GM23248 (cell line): ENCODE measurements at places on chromosomes 1 and 21.

DNA sequence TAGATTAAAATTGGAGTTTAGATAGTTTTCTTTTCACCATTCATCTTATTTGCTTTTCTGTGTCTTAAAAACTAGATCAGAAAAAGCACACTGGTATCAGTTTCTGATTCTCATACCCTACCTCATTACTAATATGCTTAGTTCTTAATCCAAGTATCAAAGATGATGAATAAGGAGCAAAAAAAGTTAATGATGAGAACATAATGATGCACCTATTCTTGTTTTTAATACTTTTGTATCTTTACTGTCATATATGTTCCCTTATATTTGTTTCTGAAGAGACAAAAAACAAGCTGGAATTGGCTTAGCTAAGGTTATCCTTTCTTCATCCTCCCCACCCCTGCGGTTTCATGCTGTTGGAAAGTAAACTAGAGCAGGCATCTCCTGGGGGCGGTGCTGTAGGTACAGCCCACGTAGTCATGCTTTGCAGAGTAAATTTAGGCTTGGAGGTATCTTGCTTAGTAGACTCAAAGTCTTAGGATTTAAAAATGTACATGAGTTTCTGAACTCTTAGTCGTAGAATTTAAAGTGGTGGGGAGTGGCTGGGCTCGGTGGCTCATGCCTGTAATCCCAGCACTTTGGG is 16.4 kb downstream of the CNIH4 start:
- no peaks in the 10 kb centered on the region for H3K27me3 ChIP-seq
- peaks cover 19% of the 10 kb centered on the region for H3K4me1 ChIP-seq
- no peak for DNase-seq
- no peak overlapping the region for H3K4me3 ChIP-seq

- no peak for DNase-seq
- H3K27ac ChIP-seq, result no peak overlapping the region
- no peak overlapping the region for H3K4me3 ChIP-seq
- peaks cover 10% of the 10 kb centered on the region for H3K4me1 ChIP-seq
These were observed 114.8 kb upstream of the PAXBP1 start for GRCh38 chr21:32886339-32886738.

DNA sequence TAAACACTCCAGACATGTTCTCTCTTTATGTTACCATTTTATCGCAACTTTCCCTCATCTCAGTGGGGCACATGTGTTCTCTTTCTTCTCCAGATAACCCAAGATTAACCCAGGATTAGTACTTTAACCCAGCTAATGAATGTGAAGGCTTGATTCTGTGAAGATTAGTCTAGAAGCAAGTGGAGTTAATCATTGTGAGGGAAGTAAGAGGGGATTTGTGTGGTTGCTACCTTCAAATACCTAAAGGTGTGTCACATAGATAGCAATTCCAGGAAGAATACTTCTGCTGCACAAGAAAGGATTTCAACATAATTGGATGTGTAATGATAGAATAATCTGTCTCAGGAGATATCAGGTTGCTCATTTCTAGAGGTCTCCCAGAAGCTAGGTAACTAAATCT is 327.1 kb downstream of the PBX1 start:
- H3K4me1 ChIP-seq, result no peaks in the 10 kb centered on the region
- H3K36me3 ChIP-seq, result no peaks in the 10 kb centered on the region
- H3K4me3 ChIP-seq, result no peak overlapping the region
- H3K27ac ChIP-seq, result no peak overlapping the region
- no peak for DNase-seq

- H3K36me3 ChIP-seq, result no peaks in the 10 kb centered on the region
- H3K4me3 ChIP-seq, result no peak overlapping the region
- no peaks in the 10 kb centered on the region for H3K27me3 ChIP-seq
- no peak for DNase-seq
These were observed 87.6 kb downstream of the CTH start for GRCh38 chr1:70498666-70499065.

GRCh38 chr21:45409466-45410150 is 4.6 kb downstream of the COL18A1 start:
- H3K4me3 ChIP-seq, result no peak overlapping the region
- no peaks in the 10 kb centered on the region for H3K4me1 ChIP-seq
- DNase-seq, result no peak
- no peaks in the 10 kb centered on the region for H3K36me3 ChIP-seq

DNA sequence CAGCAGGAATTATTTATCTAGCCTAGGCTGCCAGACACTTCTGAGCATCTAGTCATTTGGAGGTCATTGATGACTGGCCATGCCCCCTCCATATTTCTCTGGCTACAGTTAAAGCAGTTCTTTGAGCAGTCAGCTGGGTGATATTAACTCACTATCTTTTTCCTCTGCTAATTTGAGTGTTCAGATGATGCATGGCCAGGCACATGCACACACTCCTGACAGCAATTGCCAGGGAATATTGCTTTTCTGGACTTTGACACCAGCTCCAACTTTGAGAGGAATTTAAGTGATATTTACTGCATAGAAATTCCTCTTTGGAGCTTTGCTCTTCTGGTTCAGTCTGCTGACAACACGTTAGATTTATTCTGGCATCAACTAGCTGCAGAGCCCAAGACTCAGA is 52.6 kb downstream of the CD247 start:
- H3K27me3 ChIP-seq, result peaks cover 18% of the 10 kb centered on the region; the same call in 1 of the 2 replicates
- H3K27ac ChIP-seq, result no peak overlapping the region
- H3K4me3 ChIP-seq, result no peak overlapping the region
- no peak for DNase-seq
- no peaks in the 10 kb centered on the region for H3K36me3 ChIP-seq

GRCh38 chr1:243474136-243474881 is 218.5 kb downstream of the SDCCAG8 start:
- H3K4me1 ChIP-seq, result peaks cover 17% of the 10 kb centered on the region
- H3K27me3 ChIP-seq, result no peaks in the 10 kb centered on the region
- H3K4me3 ChIP-seq, result peak overlapping the region; percentile 75
- DNase-seq, result no peak
- peak overlapping the region; percentile 67 for H3K27ac ChIP-seq

DNA sequence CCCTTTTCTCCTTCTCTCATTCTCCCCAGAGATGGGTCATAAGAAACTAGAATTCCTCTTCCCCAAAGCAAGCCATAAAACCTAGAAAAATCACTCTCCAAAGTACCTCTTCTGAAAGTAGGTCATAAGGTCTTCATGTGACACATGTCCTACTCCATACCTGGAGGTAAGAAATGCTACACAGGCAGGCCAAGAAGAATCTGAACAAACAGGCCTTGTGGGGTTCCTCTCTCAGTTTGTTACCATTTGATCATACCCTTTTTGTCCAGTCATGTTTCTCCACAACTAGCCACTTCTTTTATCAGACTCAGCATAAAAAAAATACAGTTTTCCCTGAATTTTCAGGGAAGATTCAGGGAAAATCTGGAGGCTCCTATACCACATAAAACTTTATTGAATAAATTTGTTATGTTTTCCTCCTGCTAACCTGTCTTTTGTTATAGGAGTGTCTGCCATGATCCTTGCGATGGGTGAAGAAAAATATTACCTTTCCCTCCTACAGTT is 134.4 kb upstream of the LMO4 start:
- H3K36me3 ChIP-seq, result no peaks in the 10 kb centered on the region
- H3K4me1 ChIP-seq, result 0 out of 2 replicates have a peak, but pooled peaks cover 3% of the 10 kb centered on the region
- H3K27me3 ChIP-seq, result no peaks in the 10 kb centered on the region
- no peak overlapping the region for H3K4me3 ChIP-seq
- no peak for DNase-seq
- H3K27ac ChIP-seq, result no peak overlapping the region

DNA sequence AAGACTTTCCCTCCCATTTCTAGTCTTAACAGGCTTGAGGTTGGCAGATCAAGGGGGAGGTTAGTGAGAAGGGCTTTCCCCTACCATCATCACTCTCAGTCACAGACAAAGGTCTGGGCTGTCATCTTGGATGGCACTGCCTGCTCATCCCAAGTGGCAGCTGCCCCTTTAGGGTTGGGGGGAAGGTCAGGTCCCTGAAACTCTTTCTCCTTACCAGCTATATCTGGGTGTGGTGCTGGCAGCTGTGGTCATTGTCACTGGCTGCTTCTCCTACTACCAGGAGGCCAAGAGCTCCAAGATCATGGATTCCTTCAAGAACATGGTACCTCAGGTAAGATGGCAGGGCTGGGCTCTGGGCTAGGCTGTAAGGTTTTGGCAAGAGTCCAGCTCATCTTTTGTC is 8.2 kb downstream of the ATP1A2 start:
- no peak overlapping the region; the same call in 1 of the 2 replicates for H3K27ac ChIP-seq
- no peak overlapping the region for H3K4me3 ChIP-seq
- H3K36me3 ChIP-seq, result no peaks in the 10 kb centered on the region
- peaks cover 44% of the 10 kb centered on the region for H3K4me1 ChIP-seq
- no peak for DNase-seq

DNA sequence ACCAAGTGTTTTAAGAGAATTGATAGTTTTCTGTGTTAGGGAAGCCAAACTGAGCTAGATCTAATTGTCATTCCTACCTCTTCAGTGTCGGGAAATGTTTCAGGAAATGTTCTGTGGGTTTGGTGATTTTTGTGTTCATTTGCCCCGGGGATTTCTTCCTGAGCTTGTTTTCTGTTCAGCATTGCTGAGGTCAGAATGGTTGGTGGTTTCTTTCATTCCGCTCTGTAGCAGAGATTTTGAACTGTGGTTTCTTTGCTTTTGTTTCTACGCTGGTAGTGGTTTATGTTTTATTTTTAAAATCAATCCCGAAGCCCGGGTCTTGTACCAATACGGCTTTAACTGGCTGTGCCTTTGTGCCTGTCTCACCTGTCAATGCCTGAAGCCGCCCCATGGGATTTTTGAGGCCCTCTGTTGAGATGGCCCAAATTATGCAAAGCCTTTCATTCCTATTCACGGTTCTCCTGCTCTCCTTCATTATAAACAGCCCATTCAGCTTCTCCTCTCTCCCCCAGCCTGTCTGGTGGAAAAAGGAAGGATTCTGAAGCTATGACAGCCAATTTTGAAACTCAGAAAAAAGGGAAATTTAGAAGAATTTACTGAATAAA is 417.2 kb upstream of the KAZN start:
- H3K4me3 ChIP-seq, result no peak overlapping the region
- no peak overlapping the region for H3K27ac ChIP-seq
- H3K36me3 ChIP-seq, result no peaks in the 10 kb centered on the region
- no peak for DNase-seq
- no peaks in the 10 kb centered on the region for H3K4me1 ChIP-seq

- H3K36me3 ChIP-seq, result no peaks in the 10 kb centered on the region
- no peak for DNase-seq
- H3K4me1 ChIP-seq, result peaks cover 18% of the 10 kb centered on the region
- no peak overlapping the region for H3K27ac ChIP-seq
- H3K4me3 ChIP-seq, result no peak overlapping the region
- no peaks in the 10 kb centered on the region for H3K27me3 ChIP-seq
These were observed 71.8 kb upstream of the CNN3 start for GRCh38 chr1:94998748-94999147.

- no peak overlapping the region for H3K4me3 ChIP-seq
- peaks cover 7% of the 10 kb centered on the region; the same call in 1 of the 2 replicates for H3K4me1 ChIP-seq
- no peaks in the 10 kb centered on the region for H3K27me3 ChIP-seq
- no peak overlapping the region for H3K27ac ChIP-seq
- no peak for DNase-seq
These were observed 14.6 kb upstream of the PAPPA2 start for GRCh38 chr1:176448340-176448739.

DNA sequence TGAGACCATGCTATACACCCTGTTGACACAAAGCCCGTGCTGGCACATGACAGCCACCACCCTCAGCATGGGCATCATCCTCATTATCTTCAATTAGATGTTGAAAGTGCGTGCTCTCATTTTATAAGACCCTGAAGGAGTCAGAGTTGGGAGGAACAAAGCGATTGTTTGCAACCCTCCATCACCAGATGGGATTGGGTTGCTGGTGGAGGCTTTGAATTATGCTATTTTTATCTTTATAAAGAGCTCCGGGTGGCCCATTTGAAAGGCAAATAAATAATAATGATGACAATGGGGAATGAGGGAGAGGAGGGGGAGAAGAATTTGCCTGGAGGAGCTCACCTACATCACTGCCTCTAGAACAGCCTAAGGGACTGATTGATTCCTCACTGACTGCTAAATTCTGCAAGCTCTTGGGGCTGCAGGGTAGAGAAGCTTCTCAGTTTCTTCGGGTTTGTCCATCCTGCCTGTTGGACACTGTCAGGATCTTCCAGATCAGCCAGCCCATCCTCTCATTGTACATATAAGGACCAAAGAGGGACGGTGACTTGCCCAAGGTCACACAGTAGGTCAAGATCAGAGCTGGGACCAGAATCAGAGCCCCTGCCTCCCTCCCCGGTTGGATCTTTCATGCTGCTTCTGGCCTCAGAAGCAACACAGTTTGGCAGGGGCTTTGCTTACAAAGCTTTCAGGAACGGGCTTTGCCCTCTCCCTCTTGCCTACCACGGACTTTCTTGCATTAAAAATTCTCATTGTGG is 130.9 kb upstream of the ZBTB40 start:
- no peaks in the 10 kb centered on the region for H3K4me1 ChIP-seq
- H3K4me3 ChIP-seq, result no peak overlapping the region
- DNase-seq, result no peak
- no peaks in the 10 kb centered on the region for H3K36me3 ChIP-seq

GRCh38 chr1:206491616-206492015 is 15.7 kb upstream of the RASSF5 start:
- H3K4me3 ChIP-seq, result no peak overlapping the region
- no peak for DNase-seq
- peaks cover 9% of the 10 kb centered on the region; the same call in 1 of the 2 replicates for H3K4me1 ChIP-seq
- H3K27me3 ChIP-seq, result no peaks in the 10 kb centered on the region

DNA sequence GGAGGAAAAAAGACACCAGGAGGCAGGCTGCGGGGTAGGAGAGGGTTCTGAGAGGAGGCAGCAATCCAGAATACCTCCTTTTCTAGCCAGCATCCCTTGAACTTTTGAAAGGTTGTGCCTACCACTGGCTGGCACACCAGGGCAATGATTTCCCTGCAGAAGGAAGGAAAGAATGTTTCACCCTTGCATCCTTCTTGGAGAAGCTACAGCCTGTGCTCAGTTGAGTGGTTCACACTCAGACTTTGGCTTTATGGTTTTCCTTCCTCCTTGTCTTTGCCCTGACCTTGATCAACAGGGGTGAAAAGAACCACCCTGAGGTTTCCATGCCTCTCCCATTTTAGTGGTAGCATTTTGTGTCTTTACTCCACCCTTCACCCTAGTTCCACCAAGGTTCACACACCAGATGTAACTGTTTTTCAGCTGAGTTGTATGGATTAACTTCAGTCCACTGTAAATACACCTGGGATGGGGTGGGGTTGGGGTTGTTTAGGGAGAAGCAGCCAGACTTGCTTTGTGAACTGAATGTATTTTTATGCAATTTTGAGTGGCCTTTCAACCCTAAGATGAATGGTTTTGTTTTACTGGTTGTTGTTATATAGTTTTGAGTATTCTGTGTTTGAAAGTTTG is 122.3 kb downstream of the SYT2 start:
- peaks cover 46% of the 10 kb centered on the region for H3K4me1 ChIP-seq
- no peaks in the 10 kb centered on the region for H3K36me3 ChIP-seq
- H3K27ac ChIP-seq, result peak overlapping the region; percentile 78
- no peak for DNase-seq

GRCh38 chr1:15500184-15501178 is 23.5 kb downstream of the CASP9 start:
- no peak overlapping the region for H3K27ac ChIP-seq
- no peak for DNase-seq
- H3K4me1 ChIP-seq, result no peaks in the 10 kb centered on the region
